ENCODE measurements at places on chromosomes 2 and 18. TPM values are rescaled to one million over a fixed set of nuclear protein-coding genes. Genes with fewer than 3 reads are reported as not detected.

- no peak for DNase-seq
These were observed 250.2 kb downstream of the LPIN1 start for GRCh38 chr2:11996618-11997017.

- DNase-seq: no peak
These were observed 27.3 kb downstream of the CYB5A start for GRCh38 chr18:74264303-74265020.

- DNase-seq: no peak
These were observed 1.2 kb downstream of the MRPL19 start for GRCh38 chr2:75647771-75648170.

MAP3K19 gene
- total RNA-seq: not detected

MEP1B gene
- not detected for total RNA-seq

All from epithelial cell of proximal tubule (primary cell).